ENCODE measurements at places on chromosomes 1 and 21. TPM values are rescaled to one million over a fixed set of nuclear protein-coding genes. Genes with fewer than 3 reads are reported as not detected.

C1orf116 gene
- total RNA-seq: not detected

FAM163A gene
- not detected for total RNA-seq

GRCh38 chr1:46444466-46444865 lies 45.2 kb upstream of the DMBX1 start:
- no peak for DNase-seq

GRCh38 chr1:230226007-230226800 lies 159.2 kb downstream of the GALNT2 start:
- no peak for DNase-seq

LINGO4 gene
- not detected for total RNA-seq

DNA sequence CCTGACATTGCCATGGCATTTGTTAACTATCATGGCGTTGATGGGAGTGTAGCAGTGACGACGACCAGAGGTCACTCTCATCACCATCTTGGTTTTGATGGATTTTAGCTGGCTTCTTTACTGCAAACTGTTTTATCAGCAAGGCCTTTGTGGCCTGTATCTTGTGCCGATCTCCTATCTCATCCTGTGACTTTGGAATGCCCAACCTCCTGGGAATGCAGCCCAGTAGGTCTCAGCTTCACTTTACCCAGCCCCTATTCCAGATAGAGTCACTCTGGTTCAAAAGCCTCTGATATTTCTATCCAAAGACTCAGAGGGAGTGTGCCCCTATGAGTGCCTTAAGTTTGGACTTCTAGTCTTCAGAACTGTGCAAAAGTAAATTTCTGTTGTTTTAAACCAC lies 130.1 kb downstream of the ADAMTS1 start:
- no peak for DNase-seq

DNA sequence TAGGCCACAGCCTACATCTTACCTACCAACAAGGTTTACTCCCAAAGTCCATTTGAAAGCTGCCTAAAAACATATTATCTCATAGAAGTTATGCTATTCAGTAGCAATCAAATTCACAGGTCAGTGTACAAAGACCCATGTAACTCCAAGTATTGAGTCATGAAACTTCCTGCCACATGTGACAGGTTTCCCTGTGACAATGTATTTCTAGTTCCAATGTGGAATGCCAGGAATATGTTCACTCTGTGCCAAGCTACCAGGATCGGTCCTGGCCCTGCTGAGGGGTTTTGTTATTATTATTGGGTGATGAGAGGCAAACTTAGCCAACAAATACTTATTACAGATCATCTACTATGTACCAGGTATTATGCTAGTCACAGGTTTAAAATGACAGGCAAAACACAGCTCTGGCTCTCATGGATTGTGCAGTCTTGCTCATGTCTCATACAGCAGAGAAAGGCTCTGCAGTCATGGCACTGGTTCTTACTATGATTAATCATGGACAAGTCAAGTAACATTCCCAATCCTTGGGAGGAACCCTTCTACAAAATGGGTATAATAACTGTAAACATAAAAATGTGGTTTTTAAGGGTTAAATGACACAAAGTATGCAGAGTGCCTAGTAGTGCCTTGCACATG lies 22.5 kb downstream of the DPH5 start:
- no peak for DNase-seq

DNA sequence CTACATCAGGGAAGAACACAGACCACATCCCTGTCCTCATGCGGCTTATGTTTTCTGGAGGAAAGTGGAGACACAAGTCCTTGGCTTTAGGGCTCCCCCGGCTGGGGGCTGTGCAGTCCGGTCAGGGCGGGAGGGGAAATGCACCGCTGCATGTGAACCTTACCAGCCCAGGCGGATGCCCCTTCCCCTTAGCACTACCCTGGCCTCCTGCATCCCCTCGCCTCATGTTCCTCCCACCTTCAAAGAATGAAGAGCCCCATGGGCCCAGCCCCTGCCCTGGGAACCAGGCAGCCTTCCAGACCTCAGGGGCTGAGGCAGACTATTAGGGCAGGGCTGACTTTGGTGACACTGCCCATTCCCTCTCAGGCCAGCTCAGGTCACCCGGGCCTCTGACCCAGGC lies 45.5 kb downstream of the TNNT2 start:
- DNase-seq: peak; percentile 35

GRCh38 chr1:119079881-119080280 lies 60.6 kb downstream of the WARS2 start:
- DNase-seq: no peak

OR6N1 gene
- total RNA-seq: not detected

PCSK9 gene
- total RNA-seq: 6.5 TPM

- DNase-seq: no peak
Observed at GRCh38 chr1:98991127-98992012, 13.3 kb downstream of the PLPPR5 start.

- DNase-seq: no peak
Observed at GRCh38 chr1:54845772-54846171, 41.2 kb downstream of the DHCR24 start.

GRCh38 chr1:15160626-15161025 lies 7.1 kb downstream of the TMEM51 start:
- DNase-seq: no peak

GRCh38 chr1:119245881-119246280 lies 105.4 kb upstream of the WARS2 start:
- no peak for DNase-seq

PLEKHA6 gene
- total RNA-seq: 0.29 TPM

GRCh38 chr1:165138960-165139359 lies 217.6 kb downstream of the LMX1A start:
- DNase-seq: no peak

BEND5 gene
- 1.2 TPM for total RNA-seq

NBPF19 gene
- 33.6 TPM for total RNA-seq

- no peak for DNase-seq
Observed at GRCh38 chr1:186164773-186165172, 210.3 kb downstream of the TPR start.

ADAM30 gene
- not detected for total RNA-seq

Measured in osteoblast (primary cell).